ENCODE measurements at places on chromosomes 3 and 15.

- no peak for DNase-seq
Measured at GRCh38 chr3:188452158-188452772, 298.3 kb downstream of the LPP start.

- DNase-seq, result peak; percentile 65
Measured at GRCh38 chr3:190325923-190326322, 3.7 kb upstream of the CLDN1 start.

DNA sequence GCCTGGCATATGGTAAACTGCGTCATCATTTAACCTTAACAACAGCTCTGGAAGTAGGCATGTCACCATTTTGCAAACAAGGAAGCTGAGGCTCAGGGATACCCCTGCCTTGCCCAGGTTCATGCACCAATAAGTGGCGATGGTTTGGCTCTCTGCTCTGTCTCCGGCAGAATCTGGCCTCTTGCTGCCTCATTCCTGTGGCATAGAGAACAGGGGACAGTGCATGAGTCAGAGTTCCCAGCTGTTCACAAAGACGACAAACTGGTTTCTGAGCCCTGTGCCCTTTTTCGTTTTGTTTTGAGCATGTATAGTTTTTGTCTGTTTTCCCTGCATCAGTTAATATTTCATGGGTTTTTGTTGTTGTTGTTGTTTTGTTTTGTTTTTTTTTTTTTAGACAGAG lies 236.8 kb downstream of the OPA1 start:
- peak; percentile 45 for DNase-seq

GRCh38 chr15:35007397-35007796 lies 19.3 kb upstream of the ZNF770 start:
- DNase-seq, result no peak

- DNase-seq, result no peak
Measured at GRCh38 chr3:136908297-136908696, 46.3 kb downstream of the NCK1 start.

DNA sequence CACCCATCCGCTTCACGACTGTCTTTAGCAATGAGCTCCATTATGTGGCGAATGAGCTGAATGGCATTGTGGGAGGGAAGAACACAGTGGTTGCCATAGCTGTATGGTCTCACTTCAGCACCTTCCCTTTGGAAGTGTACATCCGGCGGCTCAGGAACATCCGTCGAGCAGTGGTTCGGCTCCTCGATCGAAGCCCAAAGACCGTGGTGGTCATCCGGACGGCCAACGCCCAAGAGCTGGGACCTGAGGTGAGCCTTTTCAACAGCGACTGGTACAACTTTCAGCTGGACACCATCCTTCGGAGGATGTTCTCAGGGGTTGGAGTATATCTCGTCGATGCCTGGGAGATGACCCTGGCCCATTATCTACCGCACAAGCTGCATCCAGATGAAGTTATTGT lies 27.8 kb upstream of the NFKBIZ start:
- DNase-seq, result no peak

- peak; percentile 99 for DNase-seq
Measured at GRCh38 chr3:188683032-188683521, 488.7 kb upstream of the TPRG1 start.

GRCh38 chr3:126005951-126006350 lies 37.0 kb downstream of the ROPN1B start:
- peak; percentile 69 for DNase-seq

DNA sequence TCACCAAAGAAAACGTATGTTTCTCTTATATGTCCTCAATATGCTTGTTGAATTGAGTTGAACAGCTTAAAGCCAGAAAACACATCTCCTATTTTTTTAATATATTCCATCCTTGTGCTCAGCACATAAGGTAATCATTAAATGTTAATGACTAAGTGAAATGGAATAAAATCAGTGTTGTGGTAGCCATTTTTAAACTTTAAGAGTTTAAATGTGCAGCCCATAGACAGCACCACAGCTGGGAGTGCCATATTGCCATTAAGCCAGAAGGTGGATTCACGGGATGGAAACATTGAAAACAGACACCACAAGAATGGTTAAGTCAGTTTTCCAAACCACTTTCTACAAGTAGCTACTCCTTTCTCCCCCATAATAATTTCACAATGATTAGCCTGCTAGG lies 76.8 kb upstream of the C15orf61 start:
- no peak for DNase-seq

- DNase-seq, result peak; percentile 95
Measured at GRCh38 chr3:171936191-171936841, 93.2 kb downstream of the TMEM212 start.
